KBM-7 (cell line): ENCODE measurements at places on chromosomes 3 and 15.

DNA sequence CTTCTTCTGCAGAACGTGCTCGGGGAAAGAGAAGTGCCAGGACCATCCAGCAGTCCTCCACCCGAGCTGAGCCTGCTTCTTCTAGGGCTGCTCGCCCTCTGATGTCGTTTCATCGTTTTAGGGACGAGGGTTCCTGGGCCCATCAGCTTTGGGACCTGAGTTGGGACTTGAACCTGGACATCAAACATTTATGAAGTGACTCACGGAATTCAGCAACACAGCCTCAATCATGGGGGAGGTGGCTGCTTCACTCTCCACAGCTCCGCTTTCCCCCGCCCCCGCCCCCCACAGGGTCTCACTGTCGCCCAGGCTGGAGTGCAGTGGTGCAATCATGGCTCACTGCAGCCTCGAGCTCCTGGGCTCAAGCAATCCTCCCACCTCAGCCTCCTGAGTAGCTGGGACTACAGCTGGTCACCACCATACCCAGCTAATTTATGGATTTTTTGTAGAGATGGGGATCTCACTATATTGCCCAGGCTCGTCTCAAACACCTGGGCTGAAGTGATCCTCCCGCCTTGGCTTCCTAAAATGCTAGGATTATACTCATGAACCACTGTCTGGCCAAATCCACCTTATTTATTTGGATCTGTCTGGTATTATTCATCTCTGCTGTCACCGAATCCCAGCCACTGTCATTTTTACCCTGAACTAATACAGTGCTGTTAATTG, 725 bp upstream of the SCAMP2 start:
- DNase-seq, result no peak

DNA sequence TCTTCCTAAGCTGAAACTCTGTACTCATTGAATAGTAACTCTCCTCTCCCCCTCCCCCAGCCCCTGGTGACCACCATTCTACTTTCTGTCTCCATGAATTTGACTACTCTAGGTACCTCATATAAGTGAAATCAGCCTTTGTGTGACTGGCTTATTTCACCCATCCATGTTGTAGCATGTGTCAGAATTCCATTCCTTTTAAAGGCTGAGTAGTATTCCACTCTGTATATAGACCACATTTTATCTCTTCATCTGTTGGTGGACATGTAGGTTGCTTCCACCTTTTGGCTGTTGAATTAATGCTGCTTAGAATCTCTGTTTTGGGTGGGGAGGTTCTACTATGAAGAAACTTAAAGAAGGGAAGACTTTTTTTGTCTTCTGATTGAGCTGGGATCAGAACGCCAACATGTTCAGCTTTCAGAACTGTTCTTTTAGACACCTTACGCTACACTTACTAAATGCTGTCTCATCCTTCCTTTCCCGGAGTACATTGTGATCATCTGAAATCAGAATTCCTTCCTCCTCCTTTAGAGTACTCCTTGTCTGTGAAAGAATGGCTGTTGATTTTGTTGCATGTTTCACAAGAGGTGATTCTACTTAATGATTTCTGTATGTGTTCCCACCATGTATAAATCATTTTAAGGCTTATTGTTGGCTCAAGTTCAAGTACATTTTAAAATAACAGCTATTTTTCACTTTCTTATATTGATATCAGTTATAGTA, 50.3 kb downstream of the MRPS25 start:
- no peak for DNase-seq

- DNase-seq, result no peak
These were observed 30.1 kb downstream of the TOMM70 start for GRCh38 chr3:100370756-100371155.

GRCh38 chr3:39323494-39323893, 6.0 kb upstream of the CCR8 start:
- peak; percentile 43 for DNase-seq

- DNase-seq, result no peak
These were observed 60.2 kb downstream of the GPD1L start for GRCh38 chr3:32166654-32167053.

DNA sequence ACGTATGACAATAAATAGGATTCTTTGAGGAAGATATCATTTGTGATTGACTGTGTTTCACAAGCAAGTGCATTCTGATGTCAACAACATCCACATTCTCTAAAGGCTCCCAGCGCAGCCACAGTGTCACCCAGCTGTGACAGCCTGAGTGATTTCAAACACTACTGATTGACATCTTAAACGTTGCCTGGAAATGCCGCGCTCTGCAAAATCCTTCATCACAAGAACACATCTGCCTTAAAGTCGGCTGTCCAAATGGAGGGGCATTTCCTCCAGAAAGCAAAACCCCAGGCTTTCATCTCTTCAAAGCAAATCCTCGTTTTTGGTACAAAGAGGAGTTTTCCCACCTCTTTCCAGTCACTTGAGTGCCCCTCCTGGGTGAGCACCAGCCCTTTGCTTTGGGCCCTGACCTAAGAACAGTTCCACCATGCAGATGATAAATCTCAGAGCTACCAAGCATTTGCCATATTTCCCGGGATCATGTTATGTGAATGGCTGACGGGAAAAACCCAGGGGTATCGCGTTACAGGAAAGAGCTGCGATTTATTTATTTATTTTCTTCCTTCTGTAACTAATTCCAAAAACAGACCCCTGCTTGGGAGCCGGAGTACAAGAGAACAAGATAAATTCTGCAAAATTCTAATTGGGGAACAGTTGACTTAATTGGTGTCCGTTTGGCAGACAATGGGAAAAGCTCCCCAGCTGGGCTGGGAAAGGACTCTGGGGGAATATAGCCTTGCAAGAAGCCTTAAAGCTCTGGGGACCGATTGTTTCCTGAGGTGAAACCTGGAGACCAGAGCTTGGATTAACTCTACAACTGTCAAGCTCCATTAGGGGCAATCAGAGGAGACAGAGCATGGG, 703.8 kb upstream of the NR2F2 start:
- no peak for DNase-seq
